ENCODE measurements at places on chromosomes 7 and 10. TPM values are rescaled to one million over a fixed set of nuclear protein-coding genes. Genes with fewer than 3 reads are reported as not detected.

Gene FAM13C
- 11.2 TPM for total RNA-seq

Gene WDFY4
- total RNA-seq, result not detected

Gene MSMB
- not detected for total RNA-seq

Gene ZNF804B
- not detected for total RNA-seq

Gene SPDYE5
- not detected for total RNA-seq

Gene ACHE
- 25.6 TPM for total RNA-seq

Gene AKR1C4
- total RNA-seq, result not detected

DNA sequence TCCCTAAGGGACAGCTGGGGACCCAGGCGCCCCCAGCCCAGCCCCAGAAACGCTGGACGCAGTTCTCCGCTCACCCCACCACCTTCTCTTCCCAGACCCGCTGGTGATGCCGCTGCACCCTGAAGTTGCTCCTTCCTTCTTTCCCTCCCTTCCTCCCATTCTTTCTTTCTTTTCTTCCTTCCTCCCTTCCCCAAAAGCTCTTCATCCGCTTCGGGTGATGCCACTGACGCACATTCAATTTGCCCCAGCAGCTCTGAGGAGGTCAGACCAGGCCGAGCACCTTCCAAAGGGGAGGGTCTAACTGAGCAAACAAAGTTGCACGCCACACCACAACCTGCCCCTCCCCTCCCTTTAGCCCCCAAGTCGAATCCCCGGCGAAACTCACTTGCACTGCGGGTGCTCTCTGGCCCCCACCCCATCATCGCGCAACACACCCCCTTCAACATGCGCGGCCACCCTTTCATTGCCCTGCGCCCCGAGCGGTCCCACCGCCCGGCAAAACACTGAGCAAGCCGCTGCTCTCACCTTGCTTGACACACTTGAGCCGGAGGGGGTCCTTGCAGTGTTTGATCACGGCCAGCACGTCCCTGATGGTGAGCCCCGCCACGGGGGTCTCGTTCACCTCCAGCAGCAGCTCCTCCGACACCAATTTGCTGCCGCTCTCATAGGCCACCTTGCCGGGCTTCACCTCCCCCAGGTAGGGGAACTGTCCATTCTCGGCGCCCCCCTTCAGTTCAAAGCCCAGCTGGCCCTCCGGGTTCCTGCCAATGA, 787 bp downstream of the MAGI2 start:
- peak; percentile 45 for DNase-seq

GRCh38 chr10:81870472-81870871, 4.5 kb upstream of the NRG3 start:
- no peak for DNase-seq

GRCh38 chr10:133083422-133084100, 4.2 kb upstream of the ADGRA1 start:
- no peak for DNase-seq

- DNase-seq, result peak; percentile 69
Observed at GRCh38 chr10:91409069-91409868, 875 bp upstream of the HECTD2 start.
